ENCODE measurements at places on chromosomes 2 and 18. TPM values are rescaled to one million over a fixed set of nuclear protein-coding genes. Genes with fewer than 3 reads are reported as not detected.

Gene DSC2
- total RNA-seq, result 13.9 TPM

Gene DNER
- 0.28 TPM for total RNA-seq

- no peak for DNase-seq
Observed at GRCh38 chr2:106020821-106021661, 173.1 kb downstream of the UXS1 start.

- peak; percentile 6 for DNase-seq
Observed at GRCh38 chr2:168926621-168927386, 25.7 kb downstream of the G6PC2 start.

DNA sequence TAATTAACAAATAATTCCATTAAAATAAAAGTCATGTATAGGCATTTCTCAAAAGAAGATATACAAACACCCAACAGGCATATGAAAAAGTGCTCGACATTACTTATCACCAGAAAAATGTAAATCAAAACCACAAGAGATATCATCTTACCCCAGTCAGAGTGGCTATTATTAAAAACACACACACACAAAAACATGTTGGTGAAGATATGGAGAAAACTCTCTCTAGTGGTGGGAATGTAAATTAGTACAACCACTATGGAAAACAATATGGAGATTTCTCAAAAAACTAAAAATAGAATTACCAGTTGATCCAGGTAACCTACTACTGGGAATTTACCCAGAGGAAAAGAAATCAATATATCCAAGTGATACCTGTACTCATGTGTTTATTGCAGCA lies 966.3 kb upstream of the POU3F3 start:
- no peak for DNase-seq
